ENCODE measurements at places on chromosomes 3 and 15. TPM values are rescaled to one million over a fixed set of nuclear protein-coding genes. Genes with fewer than 3 reads are reported as not detected.

GRCh38 chr15:97082830-97083229, 752.3 kb downstream of the NR2F2 start:
- H3K27me3 ChIP-seq = no peaks in the 10 kb centered on the region
- DNase-seq = no peak
- H3K4me1 ChIP-seq = no peaks in the 10 kb centered on the region
- H3K36me3 ChIP-seq = no peaks in the 10 kb centered on the region
- H3K27ac ChIP-seq = no peak overlapping the region

NLGN1 gene
- not detected for total RNA-seq

- DNase-seq = no peak
- H3K4me1 ChIP-seq = no peaks in the 10 kb centered on the region
- no peak overlapping the region for H3K4me3 ChIP-seq
- no peaks in the 10 kb centered on the region for H3K27me3 ChIP-seq
- peaks cover 39% of the 10 kb centered on the region for H3K36me3 ChIP-seq
- no peak overlapping the region for H3K27ac ChIP-seq
Measured at GRCh38 chr3:40294434-40294833, 15.1 kb upstream of the EIF1B start.

DNA sequence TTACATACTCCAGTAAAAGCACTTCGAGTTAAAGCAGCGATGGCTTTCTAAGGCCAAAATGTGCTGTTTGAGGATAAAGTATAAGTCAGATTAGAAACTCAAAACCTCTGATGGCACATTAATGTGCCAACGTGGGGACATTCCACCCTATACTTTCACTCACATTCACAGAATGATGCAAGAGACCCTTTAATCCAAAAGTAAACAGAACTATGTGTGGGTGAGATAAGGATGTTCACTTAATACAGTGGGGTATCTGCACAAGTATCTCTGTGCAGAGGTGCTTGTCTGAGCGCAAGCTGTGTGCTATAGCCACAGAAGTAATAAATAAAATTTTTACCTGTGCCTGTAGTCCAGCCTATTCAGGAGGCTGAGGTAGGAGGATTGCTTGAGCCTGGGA, 100.3 kb upstream of the CHL1 start:
- peaks cover 4% of the 10 kb centered on the region for H3K27me3 ChIP-seq
- H3K36me3 ChIP-seq = no peaks in the 10 kb centered on the region
- no peak overlapping the region for H3K4me3 ChIP-seq
- no peaks in the 10 kb centered on the region for H3K4me1 ChIP-seq
- DNase-seq = no peak

ELL3 gene
- 95.5 TPM for total RNA-seq

CCR5 gene
- 0.55 TPM for total RNA-seq

GRCh38 chr3:16721494-16721893, 116.3 kb upstream of the DAZL start:
- no peak overlapping the region for H3K4me3 ChIP-seq
- no peak for DNase-seq
- no peaks in the 10 kb centered on the region for H3K36me3 ChIP-seq
- peaks cover 3% of the 10 kb centered on the region for H3K27me3 ChIP-seq

ZNF385D gene
- total RNA-seq = not detected

All from activated B cell treated with CpG ODN at 0.5 μM for 24 hours (primary cell).